ENCODE measurements at places on chromosomes 12 and 14.

GRCh38 chr14:37369425-37369824 is 171.7 kb downstream of the MIPOL1 start:
- DNase-seq, result no peak

GRCh38 chr14:38001501-38001900 is 206.2 kb upstream of the SSTR1 start:
- DNase-seq, result no peak

DNA sequence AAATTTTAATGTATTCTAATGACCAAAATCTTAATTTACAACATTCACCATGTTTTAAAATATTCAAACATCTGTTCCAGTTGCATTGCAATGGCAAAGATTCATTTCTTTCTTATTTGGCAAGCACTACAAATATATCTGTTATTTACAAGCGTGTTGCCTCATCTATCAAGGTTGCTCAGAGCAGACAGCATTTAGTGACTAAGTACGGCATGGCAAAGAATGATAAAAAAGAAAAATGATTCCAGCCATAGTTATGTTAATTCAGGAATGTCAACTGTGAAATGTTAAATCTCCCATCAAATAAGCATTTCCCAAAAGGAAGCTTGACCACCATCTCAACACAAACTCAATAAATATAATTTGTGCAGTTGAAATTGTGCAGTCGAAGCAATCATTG is 312.1 kb downstream of the SEC23A start:
- no peak for DNase-seq

GRCh38 chr12:106074706-106075392 is 63.9 kb downstream of the NUAK1 start:
- no peak for DNase-seq
